ENCODE measurements at places on chromosomes 7 and 10.

DNA sequence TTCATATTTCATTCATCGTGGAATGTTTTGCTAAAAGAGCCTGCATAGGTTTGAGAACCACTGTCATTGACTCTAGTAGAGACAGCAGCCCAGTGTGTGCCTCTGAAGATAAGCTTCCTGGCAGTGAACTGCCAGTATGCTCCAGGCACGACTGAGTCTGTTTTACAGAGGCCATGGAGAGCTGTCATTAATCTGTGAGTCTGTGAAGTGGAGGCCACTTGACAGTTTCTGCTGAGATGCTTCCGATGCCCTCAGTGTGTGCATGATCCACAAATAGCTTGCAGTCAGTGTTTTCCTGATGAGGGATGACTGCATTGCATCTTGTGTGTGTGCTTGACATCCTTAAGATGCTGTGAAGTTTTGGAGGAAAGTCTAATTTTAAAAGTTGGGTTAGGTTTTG, 162.2 kb downstream of the PFKFB3 start:
- no peak for DNase-seq

DNA sequence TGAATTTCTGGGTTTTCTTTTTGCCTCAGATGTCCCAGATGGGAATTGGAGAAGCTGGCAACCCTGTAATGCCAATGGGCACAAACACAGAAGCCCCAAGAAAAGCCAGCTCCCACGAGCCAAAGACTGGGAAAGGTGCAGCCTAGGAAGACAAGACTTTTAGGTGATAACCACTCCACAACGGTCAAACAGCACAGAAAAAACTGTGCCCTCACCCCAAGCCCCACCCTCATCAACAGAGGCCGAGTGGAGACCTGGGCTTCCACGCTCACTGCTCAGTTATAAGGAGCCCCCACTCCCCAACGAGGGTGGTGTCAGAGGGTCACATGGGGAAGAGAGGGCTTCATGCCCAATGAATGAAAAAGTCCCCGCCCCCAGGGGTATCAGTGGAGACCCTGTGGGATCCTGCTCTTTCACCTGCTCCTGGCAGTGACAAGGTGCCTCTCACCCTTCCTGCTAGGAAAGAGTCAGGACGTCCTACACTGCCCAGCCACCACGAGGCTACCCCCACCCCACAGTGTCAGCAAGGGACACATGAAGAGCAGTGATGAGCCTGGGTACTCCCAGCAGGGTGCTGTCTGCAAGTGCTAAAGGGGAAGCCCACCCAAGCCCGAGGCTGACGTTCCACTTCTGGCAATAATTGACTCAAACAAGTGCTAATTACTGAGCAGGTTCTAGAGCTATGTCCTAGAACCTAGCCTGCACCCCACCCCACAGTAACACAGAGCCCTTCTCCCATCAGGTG, 8.3 kb downstream of the TMEM273 start:
- DNase-seq: no peak

DNA sequence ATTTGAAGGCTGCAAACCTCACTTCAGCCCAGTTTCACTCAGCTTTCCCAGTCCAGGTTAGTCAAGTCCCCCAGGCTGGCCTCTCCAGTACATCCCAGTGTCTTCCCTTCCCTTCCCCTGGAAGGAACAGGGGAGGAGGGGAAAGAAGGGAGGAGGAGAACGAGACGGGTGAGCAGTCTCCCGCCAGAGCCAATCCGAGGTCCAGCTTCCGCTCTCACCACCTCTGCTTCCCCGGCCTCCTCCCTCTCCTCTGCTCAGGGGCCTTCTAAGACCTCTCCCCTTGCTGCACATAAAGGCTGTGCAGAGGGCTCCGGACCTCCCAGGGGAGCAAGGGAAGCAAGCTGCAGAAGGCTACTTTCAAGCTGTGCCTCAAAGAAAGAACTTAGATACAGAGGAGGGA, 4.1 kb downstream of the ATG9B start:
- no peak for DNase-seq

- no peak for DNase-seq
These were observed 2.5 kb upstream of the WDR91 start for GRCh38 chr7:135213831-135214230.

DNA sequence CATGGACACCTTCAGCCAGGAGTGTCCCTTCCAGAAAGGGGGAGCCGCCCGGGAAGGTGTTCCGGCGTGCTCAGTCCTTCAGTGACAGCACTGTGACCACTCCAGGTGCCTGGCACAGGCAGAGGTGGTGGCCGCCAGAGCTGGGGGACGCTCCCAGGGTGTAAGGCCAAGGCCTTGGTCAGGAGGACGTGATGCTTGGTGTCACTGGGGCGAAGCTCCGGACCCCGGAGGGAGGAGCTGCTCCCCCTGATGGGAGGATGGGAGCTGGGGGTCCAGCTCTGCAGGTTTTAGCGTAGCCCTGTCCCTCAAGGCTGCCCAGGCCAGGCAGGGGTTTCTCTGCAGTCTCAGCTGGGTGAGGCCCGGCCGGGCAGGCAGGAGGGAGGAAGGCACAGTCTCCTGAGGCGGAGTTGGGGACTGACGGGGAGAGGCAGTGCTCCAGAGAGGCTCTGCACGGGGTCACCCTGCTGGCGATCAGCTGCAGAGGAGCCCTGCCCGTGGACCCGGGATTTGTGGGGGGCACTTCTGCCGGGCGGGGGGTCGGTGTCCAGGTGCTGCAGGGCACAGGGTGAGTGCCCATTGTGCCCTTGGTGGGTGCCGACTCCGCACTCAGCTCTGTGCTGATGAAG, 56.5 kb upstream of the DNAJB6 start:
- no peak for DNase-seq

GRCh38 chr10:27865221-27865635, 119.6 kb upstream of the MKX start:
- DNase-seq: no peak

DNA sequence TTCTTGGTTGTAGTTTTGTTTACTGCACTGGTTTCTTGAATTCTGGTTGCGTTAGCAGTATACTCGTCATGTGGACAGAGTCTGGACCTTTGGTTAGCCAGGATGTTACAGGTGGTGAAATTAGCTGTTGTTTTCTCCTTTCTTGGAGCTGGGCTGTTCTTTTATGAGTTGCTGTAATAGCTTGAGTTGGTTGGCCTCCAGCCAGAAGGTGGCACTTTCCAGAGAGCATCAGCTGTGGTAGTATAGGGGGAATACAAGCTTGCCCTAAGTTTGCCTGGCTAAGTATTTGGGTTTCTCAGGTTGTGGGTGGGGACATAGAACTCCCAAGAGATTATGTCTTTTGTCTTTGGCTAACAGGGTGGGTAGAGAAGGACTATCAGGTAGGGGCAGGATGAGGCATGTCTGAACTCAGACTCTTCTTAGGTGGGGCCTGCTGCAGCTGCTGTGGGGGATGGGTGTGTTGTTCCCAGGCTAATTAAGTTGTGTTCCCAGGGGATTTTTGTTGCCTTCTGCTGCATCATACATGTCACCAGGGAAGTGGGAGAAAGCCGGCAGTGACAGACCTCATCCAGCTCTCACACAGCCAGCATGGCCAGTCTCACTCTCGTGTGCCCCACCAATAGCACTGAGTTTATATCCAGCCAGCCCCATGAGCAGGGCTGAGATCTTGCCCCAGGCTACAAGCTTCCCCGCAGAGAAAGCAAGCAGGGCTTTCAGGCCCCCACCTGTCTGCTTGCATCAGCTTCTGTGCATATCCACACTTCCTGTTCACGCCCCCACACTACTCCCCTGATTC, 246.7 kb upstream of the TPK1 start:
- no peak for DNase-seq

DNA sequence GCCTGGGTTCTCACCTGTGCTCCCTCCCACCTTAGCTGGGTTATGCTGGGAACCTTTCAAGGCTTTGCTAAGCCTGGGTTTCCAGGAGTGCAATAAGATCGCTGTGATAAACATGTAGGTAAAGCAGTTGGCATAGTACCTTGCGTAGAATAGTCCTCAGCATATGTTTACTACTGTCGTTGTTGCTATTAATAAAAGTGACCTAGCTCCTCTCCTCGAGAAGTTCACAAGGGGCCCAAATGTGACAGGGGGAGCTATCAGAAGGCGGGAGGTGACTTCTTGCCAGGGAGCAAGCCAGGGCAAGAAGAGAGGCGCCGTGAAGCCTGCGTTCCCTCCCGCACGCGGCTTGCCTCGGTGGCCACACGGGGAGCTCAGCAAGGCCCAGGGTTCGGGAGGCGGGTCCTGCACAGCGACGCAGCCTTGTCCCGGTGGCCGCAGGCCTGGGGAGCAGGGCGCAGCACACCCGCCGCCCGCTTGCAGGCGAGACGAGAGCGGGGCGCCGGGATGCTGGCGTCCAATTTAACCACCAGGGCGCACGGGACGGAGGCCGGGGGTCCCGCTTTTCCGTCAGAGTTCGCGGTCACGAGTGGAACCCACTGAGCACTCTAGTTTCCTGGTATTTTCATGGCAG, 106.2 kb downstream of the SNX10 start:
- DNase-seq: no peak

Measured in CD4-positive, alpha-beta memory T cell (primary cell).